Coronary artery (tissue), 2 donors: ENCODE measurements at places on chromosomes 16 and 17.
A peak's percentile ranks its signal among the peaks of the same experiment; 100 is the strongest.

- no peak for DNase-seq
Observed at GRCh38 chr17:81536299-81537290, 8.4 kb downstream of the FSCN2 start.

- DNase-seq: no peak
Observed at GRCh38 chr16:68286153-68287074, 22.1 kb downstream of the SLC7A6 start.

DNA sequence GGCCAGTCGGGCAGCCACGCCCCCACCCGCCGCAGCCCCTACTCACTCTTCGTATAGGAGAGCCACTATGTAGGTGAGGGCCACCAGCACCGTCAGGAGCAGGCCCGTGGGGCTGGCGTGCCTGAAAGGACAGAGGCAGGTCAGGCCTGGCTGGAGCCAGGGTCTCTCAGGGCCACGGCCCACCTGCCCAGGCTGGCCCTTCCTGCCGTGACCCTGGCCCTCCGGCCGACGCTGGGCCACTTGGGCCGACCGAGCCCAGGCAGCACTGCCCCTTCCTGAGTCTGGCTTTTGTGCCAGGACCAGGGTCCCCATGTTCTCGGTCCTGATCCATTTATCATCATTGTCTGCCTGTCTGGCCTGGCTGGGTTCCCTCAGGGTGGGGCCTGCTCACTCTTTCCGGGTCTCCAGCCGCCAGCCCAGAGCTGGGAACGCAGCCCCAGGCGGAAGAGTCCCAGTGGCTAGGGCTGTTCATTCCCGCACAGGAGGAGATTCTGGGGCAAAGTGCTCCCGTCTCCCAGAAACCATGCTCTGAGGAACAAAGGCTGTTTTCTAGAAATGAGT, 10.1 kb upstream of the RASD1 start:
- DNase-seq: no peak

DNA sequence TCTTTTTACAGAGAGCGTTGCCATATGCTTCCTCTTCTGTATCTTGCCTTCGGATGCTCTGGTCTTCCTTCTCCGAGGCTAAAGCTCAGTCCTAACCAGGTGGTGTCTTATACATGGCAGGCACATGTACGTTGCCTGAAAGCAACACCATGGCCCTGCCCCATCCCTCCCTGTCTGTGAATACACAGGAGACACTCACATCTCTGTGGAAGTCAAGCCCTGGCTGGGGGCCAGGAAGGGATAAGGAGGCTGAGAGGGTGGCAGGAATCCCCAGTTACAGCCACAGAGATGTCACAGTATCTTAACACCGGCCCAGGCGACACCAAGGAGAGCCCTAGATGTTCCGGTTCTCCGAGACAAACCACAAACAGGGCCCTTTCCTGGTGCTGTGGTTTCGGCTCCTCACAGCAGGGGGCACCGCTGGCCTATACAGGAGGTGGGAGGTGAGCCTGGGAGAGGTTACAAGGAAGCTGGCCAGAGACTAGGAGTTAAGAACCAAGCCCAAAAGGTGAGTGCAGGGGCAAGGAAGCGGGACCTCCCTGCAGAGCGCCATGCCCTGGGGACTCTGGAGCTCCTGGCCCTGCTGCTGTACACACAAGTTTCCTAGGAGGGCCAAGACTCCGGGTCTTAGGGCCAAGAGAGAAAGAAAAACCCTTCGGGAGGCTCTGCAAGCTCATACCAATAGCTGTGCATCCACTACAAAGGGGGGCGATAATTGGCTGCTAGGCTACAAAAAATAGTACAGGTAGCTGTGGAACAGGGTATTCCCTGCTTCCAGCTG, 41.7 kb downstream of the SRL start:
- no peak for DNase-seq

- DNase-seq: peak; percentile 86
Observed at GRCh38 chr16:84928679-84929420, 82.5 kb downstream of the ZDHHC7 start.

DNA sequence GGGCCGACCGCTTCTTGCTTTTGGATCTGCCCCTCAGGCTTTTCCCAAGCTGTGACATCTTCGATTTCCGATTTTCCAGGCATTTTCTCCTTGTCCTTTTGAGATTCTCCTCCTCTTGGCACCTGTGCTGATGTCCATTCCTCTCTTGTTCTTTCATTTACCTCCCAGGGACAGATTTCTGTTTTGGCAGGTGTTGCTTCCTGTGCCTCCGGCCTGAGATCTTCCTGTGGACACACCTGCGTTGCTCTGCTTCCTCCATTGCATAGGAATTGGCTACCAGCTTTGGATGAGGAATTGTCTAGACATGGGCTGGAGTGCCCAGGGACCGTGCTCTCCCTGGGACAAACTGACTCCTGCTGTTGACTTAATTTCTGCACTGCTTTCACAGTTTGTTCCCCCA, 15.1 kb downstream of the GPR179 start:
- DNase-seq: no peak

DNA sequence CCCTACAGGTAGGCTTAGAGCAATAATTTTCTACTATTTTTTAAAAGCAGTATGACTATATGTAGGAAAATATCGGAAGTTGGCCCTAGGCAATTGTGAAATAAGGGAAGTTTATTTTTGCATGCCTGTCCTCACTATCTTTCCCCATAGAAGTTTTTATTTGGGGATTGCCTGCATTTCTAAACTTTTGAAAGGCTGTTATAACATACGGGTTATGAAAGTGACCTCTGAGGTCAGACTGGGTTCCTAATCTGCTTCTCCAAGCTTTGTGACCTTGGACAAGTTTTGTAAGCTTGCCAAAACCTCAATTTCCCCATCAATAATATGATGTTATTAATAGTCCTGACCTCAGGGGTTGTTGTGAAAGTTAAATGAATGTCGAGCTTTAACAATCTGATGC, 67.1 kb downstream of the ARHGAP44 start:
- DNase-seq: no peak

- DNase-seq: peak; percentile 84
Observed at GRCh38 chr17:80968602-80969029, 23.0 kb upstream of the CHMP6 start.
